ENCODE measurements at places on chromosomes 7 and 10. TPM values are rescaled to one million over a fixed set of nuclear protein-coding genes. Genes with fewer than 3 reads are reported as not detected.

GRCh38 chr7:93622036-93623033 is 47.8 kb upstream of the CALCR start:
- peak; percentile 18 for DNase-seq

The FAM24A gene
- not detected for total RNA-seq

The RBP4 gene
- not detected for total RNA-seq

DNA sequence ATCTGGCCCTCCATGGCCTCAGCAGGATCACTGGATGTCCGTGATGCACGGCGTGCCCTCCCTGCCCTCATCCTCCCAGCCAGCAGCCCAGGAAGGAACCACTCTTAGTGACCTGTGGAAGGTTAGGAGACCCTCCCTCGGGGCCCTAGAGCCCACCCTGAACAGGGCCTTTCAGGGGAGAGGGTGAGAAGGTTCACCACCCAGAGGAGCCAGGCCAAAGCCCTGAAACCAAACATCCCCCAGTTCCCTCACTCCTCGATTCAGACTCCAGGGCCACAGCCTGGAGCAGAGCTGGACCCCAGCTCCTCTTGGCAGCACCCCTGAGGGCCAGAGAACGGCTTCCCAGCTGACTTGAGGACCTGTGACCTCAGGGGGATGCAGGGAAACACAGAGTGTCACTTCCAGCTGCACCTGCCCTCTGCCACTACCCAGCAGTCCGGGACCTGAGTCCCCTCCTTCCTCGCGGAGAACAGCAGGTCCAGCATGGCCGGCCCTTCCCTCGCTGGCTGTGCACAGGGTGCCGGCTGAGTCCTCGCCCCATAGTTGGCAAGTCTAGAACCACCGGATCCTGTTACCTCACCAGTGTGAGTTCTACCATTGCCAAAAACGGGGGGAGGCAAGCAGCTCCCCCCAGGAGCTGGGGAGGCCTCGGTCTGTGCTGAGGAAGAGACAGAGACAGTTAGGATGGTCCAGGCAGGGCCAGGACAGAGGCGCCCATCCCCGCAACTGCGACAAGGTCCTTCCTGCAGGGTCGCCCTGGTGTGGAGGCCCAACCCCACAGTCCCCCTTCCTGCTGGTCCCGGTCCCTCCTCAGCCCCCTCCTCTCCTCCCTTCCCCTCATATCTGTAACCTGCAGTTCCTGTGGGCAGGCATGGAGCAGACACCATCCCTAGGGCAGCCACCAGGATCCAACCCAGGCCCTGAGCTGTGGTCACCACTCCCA is 158.6 kb downstream of the NRF1 start:
- DNase-seq = no peak

GRCh38 chr7:50362142-50362541 is 57.6 kb downstream of the IKZF1 start:
- DNase-seq = no peak

The ITIH5 gene
- total RNA-seq = 2.2 TPM

DNA sequence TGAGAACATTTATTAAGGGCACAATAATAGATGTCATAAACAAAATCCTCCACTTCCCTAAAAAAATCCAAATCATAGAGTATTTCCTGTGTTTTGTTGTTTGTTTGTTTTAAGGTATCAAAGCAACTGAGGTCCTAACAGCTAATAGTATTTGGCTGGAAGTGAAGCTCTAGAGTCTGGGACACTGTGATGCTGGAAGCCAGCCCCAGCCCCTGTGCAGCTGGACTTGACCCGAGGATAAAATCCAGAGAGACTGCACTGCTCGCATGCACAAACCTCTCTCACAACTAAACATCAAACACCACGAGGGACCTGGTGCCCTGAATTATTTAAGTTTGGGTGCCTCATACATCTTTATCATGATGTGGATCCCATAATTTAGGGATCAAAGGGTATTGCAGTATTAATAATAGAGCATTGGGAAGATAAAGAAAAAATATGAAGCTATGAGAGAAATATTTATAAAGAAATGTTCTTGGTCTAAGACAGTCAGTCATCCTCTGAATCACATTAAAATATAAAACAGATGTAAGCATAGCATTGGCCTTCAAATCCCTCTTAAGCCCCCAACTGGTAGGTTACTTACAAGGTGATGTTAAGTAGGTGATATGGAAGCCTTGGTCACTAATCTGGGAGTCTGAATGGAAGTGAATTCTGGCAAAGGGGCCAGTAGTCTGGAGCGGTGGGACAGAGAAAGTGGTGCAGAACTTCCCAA is 44.4 kb downstream of the CUBN start:
- DNase-seq = no peak
